ENCODE measurements at places on chromosomes 2 and 18.

DNA sequence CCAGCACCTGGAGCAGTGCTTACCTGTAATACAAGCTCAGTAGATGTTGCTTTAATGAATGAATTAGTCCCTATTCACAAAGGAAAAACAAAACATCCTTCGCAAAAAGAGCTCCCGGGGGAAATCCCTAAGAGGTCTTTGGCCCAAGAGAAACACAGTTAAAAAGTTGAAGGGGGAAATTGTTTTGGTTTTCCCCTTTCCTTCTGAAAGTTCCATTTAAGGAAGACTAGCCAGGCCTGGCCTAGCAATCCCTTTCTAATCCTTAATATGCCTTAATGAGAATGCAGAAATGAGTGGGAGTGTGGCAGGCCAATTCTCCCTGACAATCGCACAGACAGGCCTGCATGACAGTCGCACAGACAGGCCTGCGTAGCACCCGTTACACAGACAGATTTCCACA is 33.5 kb upstream of the REL start:
- DNase-seq: no peak

DNA sequence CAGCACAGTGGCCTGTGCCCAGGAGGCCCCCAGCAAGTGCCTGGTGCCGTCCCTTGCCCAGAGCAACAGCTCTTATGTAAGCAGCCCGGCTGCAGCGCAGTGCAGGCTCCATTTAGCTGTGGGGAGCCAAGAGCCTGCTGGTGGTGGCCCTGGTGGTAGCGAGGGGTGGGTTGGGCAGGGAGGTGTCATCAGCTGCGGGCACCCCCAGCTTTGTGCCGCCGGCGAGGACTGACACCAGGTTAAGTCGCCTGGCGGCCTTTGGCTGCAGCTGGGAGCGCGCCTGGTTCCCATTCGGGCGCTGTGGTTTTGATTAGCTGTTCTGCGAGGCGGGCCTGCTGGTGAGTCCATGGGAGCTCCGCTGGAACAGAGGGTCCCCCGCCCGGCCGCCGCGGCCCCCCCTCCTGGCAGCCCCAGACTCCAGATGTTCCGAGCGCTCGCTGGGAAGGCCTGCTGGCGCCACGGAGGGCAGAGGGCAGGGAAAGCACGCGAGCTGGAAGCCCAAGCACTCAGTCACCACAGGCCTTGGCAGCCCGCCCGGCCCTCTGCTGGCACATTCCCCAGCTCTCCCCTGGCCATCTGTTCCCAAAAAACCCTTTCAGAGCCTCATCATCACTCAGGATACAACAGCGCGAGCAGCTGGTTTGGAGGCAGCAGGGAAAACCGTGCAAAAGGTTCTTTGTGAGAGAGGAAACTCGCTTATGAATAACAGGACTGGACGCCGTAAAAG is 18.4 kb downstream of the ATOH8 start:
- DNase-seq: no peak

DNA sequence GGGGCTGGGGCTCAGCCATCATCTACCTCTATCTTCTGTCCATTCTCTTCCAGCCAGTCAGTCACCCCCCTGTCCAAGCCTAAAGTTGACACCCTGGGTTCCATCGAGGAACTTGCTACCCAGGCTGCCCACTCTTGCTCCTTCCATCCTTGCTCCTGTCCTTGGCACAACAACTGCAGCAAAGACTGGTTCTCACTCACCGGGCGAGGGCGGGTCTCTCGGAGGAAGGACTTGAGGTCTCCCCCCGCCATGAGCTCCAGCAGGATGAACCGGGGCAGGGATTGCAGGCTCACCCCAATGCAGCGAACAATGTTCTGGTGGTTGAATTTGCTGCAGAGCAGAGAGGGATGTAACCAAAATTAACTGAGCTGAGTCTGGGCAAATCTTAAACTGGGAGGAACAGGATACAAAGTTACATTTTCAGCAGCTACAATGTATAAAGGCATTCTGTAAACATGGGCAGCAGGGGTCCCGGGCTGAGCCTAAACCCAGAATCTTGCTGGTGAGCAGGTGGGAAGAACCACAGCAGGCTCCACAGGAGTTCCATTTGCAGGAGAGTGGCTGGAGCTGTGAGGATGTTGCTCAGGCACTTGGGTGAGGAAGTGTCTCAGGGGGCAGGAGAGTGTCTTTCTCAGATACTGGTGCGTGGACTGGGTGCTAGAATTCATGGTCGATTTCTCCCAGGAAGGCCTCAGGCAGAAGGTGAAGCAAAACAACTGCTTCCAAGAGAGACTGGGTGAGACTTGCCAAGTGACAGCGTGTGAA is 105.5 kb downstream of the CLIP4 start:
- no peak for DNase-seq

- no peak for DNase-seq
These were observed 4.0 kb downstream of the EMX1 start for GRCh38 chr2:72921088-72921851.

DNA sequence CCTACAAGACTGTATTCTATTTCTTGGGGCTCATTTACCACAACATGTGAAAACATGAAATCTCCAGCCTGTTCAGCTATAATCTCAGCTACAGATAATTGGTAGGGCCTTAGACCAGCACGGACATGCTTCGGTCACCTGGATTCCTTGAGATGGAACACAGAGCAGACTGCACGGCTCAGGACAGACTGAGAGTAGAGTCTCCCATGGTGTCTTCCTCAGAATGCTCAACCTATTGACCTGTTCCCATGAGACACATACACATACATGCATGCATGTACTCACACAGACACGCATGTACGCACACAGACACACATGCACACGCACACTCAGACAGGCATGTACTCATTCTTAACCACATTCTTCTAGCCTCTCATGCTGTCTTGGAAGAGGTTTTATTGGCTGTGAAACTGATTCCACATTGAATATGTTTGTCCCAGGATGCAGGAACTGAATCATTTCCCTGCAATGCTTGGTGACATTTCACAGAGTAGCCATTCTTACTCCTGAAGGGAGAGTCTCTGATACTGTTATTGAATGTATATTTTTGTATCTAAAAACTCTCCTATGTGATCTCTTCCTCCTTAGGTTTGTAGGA is 23.5 kb upstream of the BZW1 start:
- DNase-seq: no peak

DNA sequence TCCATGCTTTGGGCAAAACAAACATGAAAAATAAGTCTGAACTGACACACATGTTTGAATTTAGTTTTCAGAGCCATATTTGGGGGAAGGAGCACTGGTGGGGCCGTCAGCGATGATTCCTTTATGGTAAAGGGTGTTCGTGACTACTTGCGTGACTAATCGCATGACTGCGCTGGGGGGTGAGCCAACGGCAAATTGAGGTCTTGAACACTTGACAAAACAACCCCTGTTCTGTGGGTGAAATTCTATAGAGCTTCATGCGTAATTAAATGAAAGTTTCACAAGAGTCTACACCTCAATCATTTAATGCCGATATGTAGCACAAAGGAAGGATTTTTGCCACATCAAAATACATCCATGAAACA is 127.5 kb upstream of the CYP1B1 start:
- no peak for DNase-seq

DNA sequence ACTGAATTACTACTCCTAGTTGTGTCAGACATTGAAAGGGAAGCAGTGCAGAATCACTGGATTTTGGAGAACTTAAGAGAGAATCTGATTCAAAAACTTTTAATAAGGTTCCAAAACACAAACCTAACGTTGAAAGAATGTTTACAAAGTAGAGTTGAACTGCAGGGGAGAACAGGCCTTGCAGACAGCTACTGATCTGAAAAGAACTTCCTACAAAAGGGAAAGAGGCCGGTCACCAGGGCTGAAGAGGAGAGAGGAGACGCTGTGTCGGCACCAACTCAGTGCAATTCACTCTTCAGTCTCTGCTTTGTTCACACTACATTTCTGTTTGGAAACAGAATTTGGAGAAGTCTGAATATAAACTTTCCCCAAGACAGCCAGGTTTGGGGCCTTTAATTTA is 124.0 kb downstream of the GAREM1 start:
- no peak for DNase-seq

DNA sequence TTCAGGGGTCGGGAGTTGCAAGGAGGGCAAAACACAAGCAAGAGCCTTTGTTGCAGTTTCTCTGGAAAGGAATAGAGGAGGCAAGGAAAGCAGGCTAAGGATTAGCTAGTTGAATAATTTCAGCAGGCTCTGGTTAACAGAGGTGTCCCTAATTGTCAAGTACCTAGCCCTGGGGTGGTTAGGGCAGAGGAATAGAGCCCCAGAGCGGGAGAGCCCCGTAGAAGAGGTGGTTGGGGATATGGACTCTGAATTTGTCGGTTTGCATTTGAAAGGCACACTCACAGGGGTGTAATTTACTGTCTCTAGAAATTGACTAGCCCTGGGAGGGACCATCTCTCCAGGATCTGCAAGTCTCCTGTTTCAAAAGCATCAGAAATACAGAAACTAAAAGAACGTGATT is 1030.2 kb downstream of the TMEM182 start:
- DNase-seq: no peak

DNA sequence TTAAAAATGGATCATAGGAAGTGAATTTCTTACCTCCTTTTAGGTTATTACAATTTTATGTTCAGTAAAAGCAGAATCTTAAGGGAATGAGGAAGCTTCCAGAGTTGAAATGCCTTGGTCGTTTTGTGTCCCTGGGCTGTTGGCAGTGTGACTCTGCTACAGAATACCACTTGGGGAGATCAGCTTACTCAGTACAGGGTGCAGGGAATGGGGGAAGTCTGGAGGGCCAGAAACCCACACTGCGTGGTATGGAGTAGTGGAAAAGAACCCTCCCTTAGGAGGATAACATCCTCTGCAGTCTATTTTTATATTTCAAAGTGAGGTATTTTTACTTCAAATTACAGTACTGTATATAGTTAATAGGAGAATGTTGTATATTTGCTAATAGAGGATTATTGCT is 51.1 kb downstream of the R3HDM1 start:
- no peak for DNase-seq

- no peak for DNase-seq
These were observed 99.5 kb downstream of the HS1BP3 start for GRCh38 chr2:20551260-20551944.

DNA sequence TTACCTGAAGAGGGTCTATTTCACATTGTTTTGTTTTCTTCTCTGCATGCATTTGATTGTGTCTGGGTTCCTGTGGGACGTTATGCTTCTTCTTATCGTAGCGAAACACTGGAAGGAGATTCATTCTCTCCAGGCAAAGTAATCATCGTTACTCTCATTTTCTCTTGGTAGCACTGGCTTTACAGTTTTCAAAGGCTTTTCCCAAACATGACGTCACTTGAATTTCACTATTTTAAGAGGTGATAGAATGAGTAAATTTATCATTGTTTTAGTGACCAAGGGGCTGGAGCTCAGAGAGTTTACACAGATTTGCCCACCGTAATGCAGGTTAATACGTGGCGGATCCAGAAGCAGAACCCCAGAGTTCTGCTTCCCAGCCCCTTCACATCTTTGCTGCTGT is 391.4 kb downstream of the DCDC2C start:
- DNase-seq: no peak

- no peak for DNase-seq
These were observed 101.3 kb downstream of the LOXHD1 start for GRCh38 chr18:46555724-46556123.

- no peak for DNase-seq
These were observed 20.1 kb downstream of the SLC66A3 start for GRCh38 chr2:11175293-11175795.

GRCh38 chr2:236415684-236416444 is 151.7 kb upstream of the ASB18 start:
- no peak for DNase-seq

- DNase-seq: no peak
These were observed 17.2 kb downstream of the EEF1B2 start for GRCh38 chr2:206176901-206177300.

- no peak for DNase-seq
These were observed 48.7 kb upstream of the NBEAL1 start for GRCh38 chr2:202965810-202966460.

DNA sequence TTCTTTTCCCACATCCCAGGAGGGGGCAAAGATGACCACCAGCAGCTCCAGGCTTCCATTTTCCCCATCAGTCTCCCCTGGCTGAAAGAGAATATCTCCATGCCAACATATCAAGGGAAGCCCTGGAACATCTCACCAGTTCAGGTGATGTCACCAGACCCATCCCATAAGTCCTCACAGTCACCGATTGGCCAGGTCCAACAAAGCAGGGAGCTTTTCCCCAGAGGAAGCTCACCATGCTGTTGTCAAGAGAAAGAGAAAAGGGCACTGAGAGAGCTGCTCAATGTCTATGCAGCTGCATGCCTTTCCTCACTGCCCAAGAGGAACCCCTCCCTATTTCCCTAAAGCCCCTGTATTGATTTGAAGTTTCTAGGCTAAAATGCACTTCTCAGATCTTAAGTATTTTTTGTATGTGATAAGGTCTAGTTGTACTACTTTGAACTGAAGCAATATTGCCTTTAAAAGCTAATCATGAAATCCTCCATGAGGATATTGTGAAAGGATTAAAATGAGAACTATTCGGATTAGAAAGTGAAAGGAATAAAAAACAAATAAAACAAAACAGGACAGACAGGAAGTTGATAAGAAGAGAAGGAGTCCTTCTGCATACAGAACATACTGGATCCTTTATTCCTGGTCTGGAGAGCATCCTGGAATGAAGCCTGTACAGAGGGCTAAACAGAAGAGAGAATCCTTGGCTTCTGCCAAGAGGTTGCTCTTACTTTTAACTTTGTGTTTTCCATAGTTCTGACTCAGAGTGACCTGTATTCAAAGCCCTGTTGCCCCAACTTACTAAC is 45.2 kb upstream of the CTIF start:
- no peak for DNase-seq

DNA sequence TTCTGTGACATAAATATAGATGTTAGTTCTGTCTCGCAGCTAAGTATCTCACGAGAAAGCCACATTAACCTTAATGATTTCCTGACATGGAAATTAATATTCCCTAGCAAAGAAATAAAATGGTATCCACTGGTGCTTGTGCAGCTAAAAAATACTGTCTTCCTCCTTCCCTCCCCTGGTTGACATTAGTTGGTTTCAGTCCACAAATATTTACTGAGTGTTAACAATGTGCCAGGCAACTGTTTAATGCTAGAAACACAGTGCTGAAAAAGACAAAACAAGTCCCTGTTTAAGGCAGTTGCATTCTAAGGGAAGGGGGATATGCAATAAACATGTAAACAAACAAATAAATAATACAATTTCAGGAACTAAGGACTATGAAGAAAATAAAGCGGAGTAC is 44.2 kb upstream of the VPS54 start:
- DNase-seq: no peak

DNA sequence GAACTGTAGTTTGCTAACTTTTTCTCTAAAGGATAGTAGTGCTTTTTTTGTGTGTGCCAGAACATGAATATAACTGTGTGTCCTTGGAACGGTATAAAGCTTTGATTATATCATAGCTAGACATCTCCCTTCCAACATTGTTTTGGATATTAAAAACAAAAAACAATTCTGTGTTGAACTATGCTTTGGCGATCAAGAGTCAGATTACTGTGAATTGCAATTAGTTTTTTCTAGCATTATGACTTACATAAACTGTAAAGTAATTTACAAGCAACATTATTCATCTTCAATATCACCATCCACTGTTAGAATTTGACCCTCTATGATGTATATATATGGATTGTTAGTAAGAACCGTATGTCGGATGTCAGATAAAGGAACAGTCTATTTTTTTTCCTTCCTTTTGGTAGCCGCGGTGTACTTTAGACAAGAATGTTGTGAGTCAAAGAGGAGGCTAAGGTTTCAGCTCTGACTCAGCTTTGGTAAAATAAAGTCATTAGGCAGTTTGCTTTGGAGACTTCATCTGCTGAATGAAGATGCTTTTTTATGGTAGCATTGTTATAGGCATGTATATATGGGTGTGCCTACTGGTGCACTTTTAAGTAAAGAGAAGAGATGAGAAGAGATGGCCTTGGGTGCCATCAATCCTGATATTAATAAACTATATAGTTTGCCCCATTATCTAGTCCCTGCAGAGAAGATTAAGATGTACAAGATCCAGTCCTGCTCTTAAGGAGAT is 76.4 kb downstream of the LTBP1 start:
- no peak for DNase-seq
